ENCODE measurements at places on chromosomes 2 and 18.

GRCh38 chr2:239157771-239158170 lies 243.0 kb downstream of the HDAC4 start:
- no peak for DNase-seq

- no peak for DNase-seq
These were observed 43.0 kb upstream of the PLA2R1 start for GRCh38 chr2:160105366-160105765.

GRCh38 chr2:198452327-198452726 lies 647.9 kb downstream of the PLCL1 start:
- DNase-seq = no peak

DNA sequence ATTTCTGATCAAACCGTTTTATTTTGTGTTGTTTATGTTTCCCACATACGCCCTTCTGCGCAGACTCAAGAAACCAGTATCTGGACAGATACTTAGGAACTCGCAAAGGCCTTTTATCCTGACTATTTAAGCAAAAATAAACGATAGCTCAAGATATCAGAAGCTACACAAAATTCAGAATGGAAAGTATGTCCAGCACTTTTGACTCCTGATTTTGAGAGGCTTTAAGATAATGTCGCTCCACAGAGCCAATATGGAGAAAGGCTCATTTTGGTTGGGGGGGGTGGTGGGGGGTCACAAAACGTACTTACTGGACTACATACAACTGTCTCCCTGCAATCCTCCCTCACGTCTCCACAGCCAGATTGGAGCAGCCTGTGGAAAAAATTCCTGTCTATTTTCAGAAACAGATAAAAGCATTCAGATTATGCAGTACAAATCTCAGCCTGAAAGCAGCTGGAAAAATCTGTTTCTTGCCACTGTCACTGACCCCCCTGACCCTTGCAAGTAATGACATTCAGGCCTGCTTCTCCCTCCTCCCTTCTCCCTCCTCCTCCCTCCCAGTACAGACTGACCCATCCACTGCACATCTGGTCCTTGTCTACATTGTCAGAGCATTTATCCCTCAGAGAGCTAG lies 34.9 kb upstream of the LCLAT1 start:
- no peak for DNase-seq

- no peak for DNase-seq
These were observed 36.5 kb downstream of the TGIF1 start for GRCh38 chr18:3486512-3486911.

- DNase-seq = no peak
These were observed 62.1 kb downstream of the BCL2 start for GRCh38 chr18:63257453-63257852.

DNA sequence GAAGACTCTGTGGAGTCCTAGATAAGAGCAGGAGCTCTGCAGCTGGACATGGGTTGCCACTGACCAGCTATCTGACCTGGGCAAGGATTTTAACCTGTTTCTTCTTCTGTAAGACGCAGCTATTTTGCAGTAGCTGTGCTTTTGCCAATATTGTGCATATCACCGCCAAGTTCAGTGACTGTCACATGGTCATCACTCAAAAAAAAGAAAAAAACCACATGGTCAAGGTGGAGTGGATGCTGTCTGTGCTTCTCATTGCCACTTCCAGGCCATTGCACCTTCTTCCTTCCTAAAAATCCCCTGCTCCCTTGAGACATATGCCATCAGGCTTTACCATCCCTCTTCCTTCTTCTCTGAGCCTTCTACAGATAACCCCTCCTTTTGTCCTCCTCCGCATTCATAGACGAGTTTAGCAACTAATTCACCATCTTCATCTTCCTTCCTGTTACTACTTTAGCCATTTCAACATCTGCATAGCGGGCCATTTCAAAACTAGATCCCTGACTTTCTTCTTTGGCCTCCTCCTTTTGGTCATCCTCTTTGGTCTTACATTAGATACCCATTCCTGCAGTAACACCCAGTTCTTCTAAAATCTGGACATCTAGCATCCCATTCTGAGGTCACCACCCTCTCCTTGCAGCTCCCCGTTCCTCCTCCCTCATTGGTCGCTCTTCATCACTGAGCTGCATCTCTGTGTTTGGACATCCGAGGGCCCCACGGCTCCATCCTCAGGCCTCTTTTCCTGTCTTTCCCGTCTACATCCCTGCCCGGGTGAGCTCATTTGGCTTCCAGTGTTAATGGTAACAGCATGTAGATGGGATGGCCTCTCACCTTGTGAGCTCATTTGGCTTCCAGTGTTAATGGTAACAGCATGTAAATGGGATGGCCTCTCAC lies 17.8 kb downstream of the RNF144A start:
- DNase-seq = no peak

- DNase-seq = no peak
These were observed 107.1 kb downstream of the TWIST2 start for GRCh38 chr2:238954841-238955591.

DNA sequence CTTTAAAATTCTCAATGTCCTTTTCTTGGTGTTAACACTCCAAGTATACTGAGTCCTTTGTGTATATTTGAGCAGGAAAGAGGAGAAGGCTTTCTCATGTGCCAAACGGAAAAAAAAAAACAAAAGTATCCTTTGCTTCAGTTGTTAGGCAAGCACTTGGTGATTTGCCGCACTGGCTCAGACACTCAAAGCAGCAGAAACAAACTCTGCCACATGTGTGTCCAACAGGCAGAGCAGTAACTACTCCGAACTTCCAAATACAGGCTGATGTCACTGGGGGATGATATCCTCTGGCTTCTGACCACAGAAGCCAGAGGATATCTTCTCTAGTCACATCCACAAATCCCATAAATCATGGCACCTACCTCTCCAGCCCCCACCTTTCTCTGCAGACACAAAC lies 108.0 kb upstream of the SALL3 start:
- no peak for DNase-seq

DNA sequence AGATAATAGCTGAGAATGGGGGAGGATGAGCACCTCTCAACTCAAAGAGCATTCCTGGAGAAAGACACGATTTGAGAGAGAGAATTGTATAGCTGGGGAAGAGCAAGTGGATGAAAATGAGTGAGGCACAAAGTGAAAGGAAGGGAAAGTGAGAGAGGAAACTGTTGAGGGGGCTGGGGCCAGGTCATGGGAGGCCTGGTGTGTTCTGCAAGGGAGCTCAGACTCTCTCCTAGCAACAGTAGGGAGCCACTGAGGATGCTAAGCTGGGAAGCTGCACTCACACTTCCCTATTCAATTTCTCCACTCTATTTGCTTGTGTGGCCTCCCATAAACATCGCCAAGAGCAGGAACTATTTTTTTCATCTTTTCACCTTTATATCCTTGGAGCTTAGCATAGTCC lies 14.8 kb downstream of the EVA1A start:
- DNase-seq = no peak

DNA sequence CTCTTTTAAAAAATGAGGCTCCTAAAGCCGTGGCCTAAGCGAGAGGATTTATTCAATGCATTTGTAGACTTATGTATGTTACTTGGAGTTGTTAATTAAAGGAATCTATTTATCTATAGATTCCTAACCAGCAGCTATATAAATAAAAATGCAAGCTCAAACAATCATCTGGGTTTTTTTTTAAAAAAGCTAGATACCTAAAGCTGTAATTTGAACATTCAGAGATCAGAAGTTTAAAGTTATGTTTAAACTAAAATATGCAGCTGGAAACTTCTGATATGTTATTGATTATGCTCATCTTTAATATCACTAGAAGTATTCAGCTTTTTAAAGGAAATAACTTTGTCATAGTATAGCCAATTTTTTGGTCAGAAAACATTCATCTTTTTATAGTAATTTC lies 1.0 kb downstream of the MEIS1 start:
- DNase-seq = no peak

- no peak for DNase-seq
These were observed 180.2 kb upstream of the TNP1 start for GRCh38 chr2:217040099-217040498.

- no peak for DNase-seq
These were observed 1.1 kb upstream of the MTA3 start for GRCh38 chr2:42567364-42567763.

- no peak for DNase-seq
These were observed 255.1 kb downstream of the METTL4 start for GRCh38 chr18:2316082-2316750.

GRCh38 chr2:190655113-190655512 lies 6.2 kb downstream of the NAB1 start:
- DNase-seq = no peak

DNA sequence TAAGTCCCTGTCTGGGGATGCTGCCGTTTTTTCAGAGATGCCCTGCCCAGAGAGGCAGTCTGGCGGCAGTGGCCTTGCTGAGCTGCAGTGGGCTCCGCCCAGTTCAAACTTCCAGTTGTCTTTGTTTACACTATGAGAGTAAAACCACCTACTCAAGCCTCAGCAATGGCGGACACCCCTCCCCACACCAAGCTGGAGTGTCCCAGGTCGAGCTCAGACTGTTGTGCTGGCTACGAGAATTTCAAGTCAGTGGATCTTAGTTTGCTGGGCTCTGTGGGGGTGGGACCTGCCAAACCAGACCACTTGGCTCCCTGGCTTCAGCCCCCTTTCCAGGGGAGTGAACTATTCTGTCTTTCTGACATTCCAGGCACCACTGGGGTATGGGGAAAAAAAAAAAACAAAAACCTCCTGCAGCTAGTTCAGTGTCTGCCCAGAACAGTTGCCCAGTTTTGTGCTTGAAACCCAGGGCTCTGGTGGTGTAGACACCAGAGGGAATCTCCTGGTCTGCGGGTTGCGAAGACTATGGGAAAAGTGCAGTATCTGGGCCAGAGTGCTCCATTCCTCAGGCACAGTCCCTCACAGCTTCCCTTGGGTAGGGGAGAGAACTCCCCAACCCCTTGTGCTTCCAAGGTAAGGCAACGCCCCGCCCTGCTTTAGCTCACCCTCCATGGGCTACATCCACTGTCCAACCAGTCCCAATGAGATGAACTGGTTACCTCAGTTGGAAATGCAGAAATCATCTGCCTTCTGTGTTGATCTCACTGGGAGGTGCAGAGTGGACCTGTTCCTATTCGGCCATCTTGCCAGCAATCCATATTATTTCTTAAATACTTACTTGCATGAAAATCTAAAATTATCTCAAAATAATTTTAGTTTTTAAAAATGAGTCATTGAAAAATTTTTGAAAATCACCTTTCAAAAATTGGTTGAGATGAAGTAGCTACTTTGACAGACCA lies 338.0 kb downstream of the OSR1 start:
- no peak for DNase-seq

- DNase-seq = no peak
These were observed 62.8 kb downstream of the EFEMP1 start for GRCh38 chr2:55860832-55861231.

GRCh38 chr2:74554820-74555531 lies 456 bp downstream of the DOK1 start:
- DNase-seq = no peak

- no peak for DNase-seq
These were observed 190.4 kb downstream of the KIAA1328 start for GRCh38 chr18:37019157-37019827.
